ENCODE measurements at places on chromosomes 7 and 10.
A peak's percentile ranks its signal among the peaks of the same experiment; 100 is the strongest.

DNA sequence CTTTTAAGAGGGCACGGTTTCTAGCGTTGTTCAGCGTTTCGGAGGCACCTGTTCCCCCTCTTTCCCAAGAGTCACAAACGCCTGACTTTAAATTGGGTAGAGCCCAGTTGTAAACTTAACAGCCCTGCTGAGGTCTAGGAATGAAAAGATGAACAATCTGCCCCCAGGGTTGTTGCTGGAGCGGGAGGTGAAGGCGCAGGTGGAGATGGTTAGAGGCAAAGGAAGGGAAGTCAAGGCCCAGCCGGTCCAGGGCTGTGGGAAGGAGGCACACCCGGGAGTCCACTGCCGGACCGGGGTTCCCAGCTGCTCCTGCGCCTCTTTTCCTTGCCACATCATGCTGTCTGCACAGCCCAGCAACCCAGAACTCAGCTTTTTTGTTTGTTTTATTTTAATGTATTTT lies 770 bp downstream of the PRXL2A start:
- DNase-seq = no peak

DNA sequence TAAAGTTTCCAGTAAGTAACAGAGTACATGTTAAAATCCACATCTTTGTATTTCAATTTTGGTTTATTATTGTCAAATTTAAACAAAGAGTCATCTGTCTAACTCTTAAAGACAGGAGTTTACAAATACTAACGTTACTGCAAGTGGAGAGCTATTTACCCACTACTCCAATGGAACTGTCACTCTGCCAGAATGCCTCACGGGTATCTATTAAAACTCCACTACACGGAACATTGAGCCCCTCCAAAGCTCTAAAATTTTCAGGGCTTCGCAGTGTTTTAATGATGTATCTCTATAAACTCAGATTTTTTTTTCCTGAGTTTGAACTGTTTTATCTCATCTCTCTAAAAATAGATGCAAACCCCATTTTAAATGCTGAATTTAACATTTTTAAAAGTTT lies 388.7 kb upstream of the SEMA3A start:
- DNase-seq = no peak

GRCh38 chr7:42070068-42070467 lies 166.9 kb downstream of the GLI3 start:
- no peak for DNase-seq

DNA sequence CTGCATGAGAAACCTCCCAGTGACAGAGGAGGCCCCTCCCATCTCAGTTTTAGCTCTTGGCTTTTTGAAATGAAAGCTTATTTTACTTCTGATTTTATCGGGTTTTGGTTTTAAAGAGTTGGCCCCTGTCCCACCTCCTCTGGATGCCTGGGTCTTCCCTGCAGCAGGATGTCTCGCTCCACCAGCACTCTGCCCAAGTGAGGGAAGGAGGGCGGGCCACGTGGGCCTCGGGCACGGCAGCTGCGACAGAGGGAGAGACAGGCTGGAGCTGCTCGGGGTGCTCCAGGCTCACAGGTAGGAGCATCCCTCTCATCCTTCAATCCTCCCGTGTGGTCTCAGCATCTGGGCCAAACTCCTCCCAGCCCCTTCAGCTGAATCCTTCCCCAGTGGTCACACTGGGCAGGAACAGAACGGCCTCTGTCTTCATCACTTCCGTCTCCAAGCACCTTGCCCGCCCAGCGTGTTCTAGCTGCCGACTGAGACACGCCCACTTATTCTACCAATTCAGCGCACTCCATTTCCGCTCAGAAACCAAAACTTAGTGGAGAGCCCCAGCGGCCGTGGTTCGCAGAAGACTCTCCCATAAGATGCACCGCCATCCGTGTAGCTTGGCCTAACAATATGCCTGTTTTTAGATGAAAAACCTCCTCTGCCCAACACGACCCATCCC lies 222.9 kb downstream of the GLRX3 start:
- no peak for DNase-seq

DNA sequence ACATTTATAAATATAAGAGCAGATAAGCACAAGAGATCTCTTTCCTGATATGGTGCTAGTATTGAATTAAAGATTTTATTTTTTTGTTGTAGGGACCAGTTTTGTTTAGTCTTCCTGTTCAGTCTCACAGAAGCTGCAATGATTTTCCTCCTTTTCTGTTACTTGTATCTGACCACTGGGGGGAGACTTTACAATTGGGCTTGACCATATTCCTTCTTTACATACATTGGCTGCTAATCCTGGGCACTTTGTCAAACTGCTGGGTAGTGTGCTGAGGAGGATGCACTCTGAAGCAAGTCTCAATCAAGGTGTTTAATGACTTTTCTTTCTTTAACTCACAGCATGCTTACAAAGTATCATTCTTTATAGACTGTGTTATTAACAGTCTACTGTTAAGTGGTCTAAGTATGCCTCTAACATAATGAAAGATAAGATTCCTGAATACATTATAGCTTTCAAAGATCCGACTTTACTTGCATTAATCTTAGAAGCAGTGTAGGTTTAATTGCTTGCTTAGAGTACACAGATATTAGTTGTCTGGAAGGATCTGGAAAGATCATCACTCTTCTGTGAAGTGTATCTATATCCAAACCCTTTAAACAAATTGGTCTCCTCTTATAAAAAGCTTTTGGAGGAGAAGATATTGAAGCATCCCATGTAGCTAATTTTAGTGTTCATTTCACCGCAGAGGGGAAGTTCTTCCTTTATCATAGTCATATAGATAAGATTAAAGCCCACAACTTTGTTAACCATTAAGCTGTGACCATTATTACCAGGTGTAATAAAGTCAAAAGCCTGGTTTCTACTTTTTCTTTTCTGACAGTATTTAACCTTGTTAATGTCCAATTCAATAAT lies 3.1 kb downstream of the PALS2 start:
- DNase-seq = peak; percentile 68

GRCh38 chr10:29140991-29141390 lies 147.9 kb upstream of the LYZL1 start:
- no peak for DNase-seq

DNA sequence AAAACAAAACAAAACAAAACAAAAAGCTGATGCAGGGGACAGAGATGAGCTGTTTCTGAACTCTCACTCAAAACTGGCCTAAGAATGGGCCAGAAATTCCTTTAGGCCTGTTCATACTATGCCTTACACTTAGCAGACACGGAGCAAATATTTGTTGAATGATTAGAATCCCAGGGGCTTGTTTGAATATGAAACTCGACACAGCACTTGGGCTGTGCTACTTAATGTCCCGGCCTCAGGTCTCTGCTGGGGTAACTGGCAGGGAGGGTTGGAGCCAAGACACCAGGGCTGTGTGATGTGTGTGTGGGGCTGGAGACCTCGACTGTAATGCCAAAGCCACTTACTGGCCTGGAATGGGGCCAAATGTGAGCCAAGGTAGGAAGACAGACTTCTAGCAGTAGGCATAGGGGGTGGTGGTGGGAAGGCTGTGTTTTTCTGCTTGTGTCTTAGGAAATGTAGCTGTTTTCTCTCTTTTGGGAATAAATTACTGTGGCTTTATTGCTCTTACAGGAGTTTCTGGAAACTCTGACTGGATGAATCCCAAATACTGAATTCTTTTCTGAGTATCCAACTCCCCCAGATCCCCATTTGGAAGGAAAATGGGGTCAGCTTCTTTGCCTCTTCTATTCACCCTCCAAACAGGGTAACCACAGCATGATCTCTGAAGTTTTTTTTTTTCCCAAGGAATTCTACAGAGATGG lies 66.7 kb downstream of the EMX2 start:
- peak; percentile 17 for DNase-seq

- no peak for DNase-seq
Measured at GRCh38 chr10:113129117-113129516, 179.1 kb downstream of the TCF7L2 start.

- DNase-seq = no peak
Measured at GRCh38 chr10:670038-670437, 19.4 kb downstream of the DIP2C start.

- no peak for DNase-seq
Measured at GRCh38 chr10:97050205-97050745, 135.5 kb downstream of the SLIT1 start.

DNA sequence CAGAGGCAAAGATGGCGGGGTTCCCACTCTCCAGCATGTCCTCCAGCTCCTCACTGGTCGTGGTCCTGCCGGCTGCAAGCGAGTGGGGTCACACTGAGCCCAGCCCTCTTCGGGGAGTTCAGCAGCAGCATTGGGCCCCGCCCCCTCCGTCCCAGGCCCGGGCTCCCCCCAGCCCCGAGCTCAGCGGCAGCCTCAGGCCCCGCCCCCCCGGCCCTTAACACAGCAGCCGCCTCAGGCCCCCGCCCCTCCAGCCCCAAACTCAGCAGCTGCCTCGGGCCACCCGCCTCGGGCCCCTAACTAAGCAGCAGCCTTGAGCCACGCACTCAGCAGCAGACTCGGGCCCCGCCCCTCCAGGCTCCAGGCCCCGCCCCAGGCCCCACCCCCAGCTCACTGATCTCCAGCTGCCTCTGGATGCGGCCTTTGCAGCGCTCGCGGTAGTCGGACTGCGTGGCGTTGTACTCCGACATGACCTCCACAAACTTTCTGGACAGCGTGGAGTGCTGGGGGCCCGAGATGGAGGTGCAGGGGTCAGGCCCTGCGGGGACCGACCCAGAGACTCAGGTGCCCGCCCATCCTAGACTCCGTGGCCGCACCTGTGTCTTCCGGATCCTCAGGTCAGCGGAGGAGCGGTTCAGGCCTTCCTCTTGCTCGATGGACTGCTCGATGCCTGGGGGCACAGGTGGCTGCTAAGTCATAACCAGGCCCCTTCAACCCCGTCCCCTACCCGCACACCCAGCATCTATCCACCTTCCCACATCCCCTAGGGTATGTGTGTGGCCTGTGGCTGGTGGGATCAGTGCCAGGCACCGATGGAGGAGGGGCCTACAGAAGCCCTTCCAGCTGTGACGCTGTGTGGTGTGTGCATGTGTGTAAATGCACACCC lies 15.5 kb downstream of the STX1A start:
- DNase-seq = no peak

DNA sequence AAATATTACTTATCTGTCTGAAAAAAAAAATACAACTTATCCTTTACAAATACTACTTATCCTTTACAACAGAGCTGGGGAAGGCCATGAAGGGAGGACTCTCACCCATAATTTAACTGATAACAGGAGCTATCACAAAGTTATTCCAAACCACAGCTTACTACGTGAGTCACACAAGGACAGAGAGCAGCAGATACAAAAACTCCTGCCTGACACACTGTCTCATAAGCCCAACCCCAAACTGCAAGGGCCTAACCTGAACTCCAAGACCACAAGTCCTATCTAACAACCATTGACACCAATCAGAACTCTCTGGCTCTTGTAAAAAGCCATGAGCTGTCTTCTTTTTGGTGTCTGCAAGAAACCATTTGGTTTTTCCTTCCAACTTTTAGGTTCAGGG lies 28.5 kb upstream of the CXCL12 start:
- no peak for DNase-seq

DNA sequence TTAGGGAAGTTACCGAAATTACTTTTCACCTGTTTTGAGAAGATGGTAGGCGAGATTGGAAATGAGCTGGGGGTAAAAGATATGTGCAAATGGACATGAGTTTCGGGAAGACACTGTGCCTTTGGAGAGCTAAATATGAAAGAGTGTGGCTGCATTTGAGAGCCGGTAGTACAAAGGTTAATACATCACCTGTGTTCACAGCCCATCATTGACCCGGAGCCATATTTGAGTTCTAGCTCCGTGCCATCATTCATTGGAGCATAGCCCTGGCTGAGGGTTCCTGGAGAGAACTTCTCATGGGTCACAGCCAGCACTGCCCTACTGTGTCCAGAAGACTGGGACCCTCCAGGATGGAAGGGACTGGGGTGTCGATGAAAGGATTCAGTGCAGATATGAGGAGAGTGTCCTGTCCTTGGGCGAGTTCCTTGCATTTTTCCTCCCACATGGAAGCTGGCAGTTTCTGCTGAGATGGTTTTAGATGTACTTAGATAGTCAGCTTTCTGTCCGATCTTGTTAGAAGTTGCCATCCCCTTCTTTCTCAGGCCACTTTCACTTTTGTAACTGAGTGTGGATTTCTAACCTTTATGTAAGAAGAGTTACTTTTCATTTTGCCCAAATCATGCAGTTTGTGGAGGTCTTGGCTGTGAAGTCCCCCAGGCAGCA lies 138.8 kb downstream of the JCAD start:
- no peak for DNase-seq

- no peak for DNase-seq
Measured at GRCh38 chr7:78234634-78235033, 436.1 kb downstream of the PHTF2 start.

DNA sequence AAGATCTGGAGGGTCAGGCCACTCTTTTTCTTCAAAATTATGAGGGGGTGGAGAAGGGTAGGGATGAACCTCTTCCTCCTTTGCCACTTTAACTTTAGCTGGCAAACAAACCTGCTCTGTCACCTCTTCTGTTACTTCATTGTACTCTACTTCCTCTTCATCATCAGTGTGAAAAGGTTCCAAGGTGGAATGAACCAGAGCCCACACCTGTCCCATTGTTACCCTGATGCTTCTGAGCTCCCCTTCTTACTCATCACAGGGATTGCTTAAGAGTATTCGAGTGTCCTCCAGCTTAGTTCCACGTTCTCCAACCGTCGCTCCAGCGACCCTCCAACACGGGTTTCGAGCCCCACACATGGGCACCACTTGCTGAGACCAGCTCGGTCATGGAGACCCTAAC lies 5.2 kb downstream of the MRPS24 start:
- no peak for DNase-seq

- DNase-seq = no peak
Measured at GRCh38 chr10:7054915-7055314, 355.9 kb downstream of the SFMBT2 start.

GRCh38 chr7:29457141-29457561 lies 106.5 kb upstream of the PRR15 start:
- DNase-seq = no peak

- DNase-seq = no peak
Measured at GRCh38 chr7:108736221-108736891, 166.7 kb downstream of the DNAJB9 start.

- no peak for DNase-seq
Measured at GRCh38 chr7:102291056-102291915, 4.6 kb downstream of the SH2B2 start.

DNA sequence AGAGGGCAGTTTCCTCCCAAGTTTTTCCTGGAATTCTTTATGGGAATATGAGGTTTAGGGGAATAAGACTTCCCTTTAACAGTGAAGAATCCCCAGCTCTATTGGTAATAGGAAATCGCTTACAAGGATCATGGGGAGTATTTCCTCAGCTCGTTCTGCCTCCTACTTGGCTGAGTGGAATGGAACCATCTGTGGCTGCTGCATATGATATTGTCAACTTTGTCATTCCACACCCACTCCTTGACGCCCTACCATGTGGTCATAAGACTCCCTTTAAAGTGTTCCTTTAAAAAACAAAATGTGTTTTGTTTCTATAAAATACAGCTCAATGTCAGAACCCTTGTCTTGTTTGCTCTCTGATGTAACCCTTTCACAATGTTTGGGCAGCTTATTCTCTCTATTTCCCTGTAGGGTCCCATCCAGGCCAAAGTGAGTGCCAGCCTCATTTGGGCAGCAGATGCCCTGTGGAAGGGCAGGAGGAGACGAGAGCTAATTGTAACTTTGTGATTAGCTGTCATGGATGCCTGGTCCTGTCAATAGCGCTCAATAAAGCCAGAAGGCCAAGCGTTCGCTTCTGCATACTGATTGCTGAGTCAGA lies 33.8 kb upstream of the ATRNL1 start:
- no peak for DNase-seq

- no peak for DNase-seq
Measured at GRCh38 chr7:78953090-78953489, 500.4 kb downstream of the MAGI2 start.

GRCh38 chr7:113784956-113785355 lies 133.9 kb downstream of the PPP1R3A start:
- no peak for DNase-seq

- DNase-seq = no peak
Measured at GRCh38 chr10:123287594-123288247, 133.5 kb downstream of the BUB3 start.
